ENCODE measurements at places on chromosomes 2 and 18.

DNA sequence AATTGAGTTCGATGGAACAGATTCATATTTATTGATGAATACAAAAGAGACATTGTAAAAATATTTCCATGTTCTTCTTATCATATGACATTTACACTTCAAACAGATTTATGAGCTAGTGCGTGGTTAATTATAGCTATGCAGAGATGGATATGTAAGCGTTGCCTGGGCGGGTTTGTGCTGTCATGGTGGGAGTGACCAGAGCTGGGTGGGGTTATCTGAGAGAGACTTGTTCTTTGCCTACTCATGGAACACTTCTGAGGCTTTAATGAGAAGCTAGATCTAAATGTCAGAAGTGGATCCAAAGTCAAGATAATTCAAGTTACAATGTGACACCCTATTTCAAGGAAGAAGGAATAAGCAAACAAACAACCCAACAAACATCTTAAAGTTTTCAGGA lies 162.3 kb upstream of the ZEB2 start:
- no peak for DNase-seq

GRCh38 chr2:220962556-220962955 lies 609.5 kb downstream of the EPHA4 start:
- peak; percentile 17 for DNase-seq

- peak; percentile 90 for DNase-seq
Measured at GRCh38 chr2:39913648-39914461, 134.8 kb upstream of the THUMPD2 start.

- DNase-seq = peak; percentile 96
Measured at GRCh38 chr2:39513641-39514094, 76.6 kb upstream of the MAP4K3 start.

- no peak for DNase-seq
Measured at GRCh38 chr2:173898178-173898668, 67.0 kb downstream of the SP3 start.

- DNase-seq = no peak
Measured at GRCh38 chr2:201345625-201346213, 11.4 kb downstream of the FLACC1 start.

- peak; percentile 100 for DNase-seq
Measured at GRCh38 chr2:43540021-43540779, 55.6 kb downstream of the THADA start.

GRCh38 chr2:130936451-130936850 lies 99.7 kb downstream of the ARHGEF4 start:
- no peak for DNase-seq

DNA sequence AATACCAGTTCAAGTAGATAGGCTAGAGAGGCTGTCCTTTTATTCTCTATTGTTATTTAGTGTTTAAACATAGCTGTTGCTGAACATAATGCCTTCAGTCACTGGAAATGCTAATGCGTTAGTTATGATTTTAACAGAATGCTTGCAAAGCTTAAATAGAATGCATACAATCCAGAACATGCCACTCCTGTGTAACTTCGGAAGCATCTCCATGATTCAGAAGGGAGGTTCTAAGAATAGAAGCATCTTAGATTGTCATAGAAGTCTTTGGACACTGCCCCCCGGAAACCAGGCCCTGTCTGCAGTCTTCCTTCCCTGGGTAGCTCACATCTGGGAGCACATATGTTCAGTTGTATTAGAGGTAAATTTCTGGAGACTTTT lies 73.2 kb downstream of the ZNF532 start:
- DNase-seq = peak; percentile 68

DNA sequence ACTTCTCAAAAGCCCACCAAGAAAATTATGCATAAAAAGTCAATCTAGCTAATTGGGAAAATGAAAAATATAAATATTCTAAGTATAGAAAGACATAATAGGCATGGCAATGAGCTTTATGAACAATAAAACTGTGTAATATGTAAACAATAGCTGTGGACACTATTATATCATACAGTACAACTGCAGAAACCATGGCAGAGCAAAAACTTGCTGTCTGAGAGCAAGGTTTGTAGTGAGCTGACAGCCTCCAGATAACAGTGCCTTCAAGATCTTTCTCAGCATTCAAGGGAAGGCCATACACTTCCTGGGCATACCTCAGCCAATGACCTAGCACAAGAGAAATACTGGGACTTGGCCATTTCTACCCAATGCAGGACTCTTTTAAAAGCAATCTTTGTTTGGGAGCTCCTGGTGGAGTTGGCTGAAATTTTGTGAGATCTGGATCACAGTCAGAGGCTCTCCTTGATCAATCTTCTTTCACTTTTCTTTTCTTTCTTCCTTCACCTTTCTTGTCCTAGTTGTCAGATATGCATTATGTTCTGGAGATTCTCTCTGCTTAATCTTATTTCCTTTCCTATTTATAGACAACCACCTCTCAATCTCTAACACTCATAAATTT lies 427.2 kb upstream of the UBE2E3 start:
- no peak for DNase-seq
